Left renal cortex interstitium (tissue), 4 donors: ENCODE measurements at places on chromosomes 7 and 10. TPM values are rescaled to one million over a fixed set of nuclear protein-coding genes. Genes with fewer than 3 reads are reported as not detected.

GRCh38 chr10:77289027-77289501 lies 348.5 kb downstream of the KCNMA1 start:
- DNase-seq: no peak

DNA sequence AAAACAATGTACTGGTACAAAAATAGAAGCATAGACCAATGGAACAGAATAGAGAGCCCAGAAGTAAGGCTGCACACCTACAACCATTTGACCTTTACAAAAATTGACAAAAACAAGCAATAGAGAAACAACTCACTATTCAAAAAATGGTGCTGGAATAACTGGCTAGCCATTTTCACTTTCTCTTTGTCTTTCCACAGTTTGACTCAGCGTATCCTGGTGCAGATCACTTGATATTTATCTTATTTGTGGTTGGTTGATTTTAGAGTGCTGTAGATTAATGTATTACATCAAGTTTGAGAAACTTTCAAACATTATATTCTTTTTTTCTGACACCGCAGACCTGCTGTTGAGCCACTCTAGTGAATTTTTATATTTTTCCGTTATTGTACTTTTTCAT lies 381.4 kb downstream of the DGKB start:
- DNase-seq: no peak

Gene MUC3A
- polyA plus RNA-seq: 0.19 TPM

DNA sequence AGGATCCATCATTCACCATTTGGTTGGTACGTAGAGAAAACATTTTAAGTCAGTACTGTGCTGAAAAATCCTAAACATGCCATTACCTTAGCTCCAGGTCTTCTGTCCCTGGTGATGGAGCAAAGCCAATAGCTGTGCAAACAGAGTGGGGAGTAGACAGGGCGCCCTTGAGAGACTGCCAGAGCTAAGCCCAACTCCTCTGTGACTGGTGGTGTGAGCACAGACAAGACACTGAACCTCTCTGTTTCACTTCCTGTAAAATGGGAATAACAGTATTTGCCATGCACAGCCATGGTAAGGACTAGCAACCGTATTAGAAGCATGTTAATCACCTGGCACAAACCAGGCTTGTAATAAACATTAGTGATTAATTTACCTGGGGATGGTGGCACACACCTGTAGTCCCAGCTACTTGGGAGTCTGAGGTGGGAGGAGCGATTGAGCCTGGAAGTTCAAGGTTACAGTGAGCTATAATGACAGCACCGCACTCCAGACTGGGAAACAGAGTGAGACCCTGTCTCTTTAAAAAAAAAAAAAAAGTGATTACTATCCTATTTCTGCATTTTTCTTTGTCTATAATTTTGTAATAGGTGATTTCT lies 28.7 kb downstream of the LYZL1 start:
- DNase-seq: no peak

Gene GFRA1
- polyA plus RNA-seq: 21.4 TPM
